ENCODE measurements at places on chromosomes 5 and 9.

- no peak for DNase-seq
Observed at GRCh38 chr9:37611014-37611413, 18.6 kb upstream of the TOMM5 start.

DNA sequence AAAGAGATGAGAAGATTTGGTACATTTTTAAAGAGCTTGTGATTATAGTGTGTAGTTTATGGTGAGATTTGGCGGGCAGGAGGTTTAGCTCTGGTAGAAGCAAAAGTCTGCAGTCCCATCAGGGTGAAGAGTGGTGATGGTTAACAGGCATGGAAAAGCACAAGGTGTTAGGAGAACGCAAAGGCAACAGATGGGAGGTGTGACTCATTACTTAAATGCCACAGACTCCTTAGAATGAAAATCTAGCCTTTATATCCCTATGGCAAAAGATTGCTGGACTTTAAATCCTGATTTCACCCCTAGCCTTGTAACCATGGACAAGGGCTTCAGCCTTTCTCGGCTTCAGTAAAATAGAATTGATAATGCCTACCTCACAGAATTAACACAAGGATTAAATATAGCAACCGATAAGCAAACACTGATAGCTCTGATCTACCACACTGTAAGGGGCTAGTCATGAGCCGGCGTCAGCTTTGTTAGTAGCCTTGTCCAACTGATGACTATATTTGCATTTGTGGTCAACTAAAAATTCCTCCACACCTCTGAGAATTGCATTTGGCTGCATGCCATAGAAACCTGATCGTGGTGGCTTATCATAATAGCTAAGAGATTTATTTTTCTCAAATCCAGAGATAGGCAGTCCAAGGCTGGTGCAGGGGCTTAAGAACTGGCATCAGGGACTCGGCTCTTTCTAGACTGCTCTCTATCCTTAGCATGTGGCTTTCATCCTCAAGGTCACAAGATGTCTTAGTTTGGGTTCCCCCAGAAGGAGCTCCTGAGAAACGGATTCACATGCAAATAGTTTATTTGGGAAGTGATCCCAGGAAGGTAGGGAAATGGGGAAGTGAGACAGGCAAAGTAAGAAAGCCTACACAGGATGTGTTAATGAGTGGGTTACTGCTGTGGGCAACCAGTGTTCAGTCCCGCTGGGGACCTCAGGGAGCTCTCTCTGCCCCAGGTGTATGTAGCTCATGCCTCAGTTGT is 19.6 kb downstream of the MFAP3 start:
- DNase-seq: no peak

DNA sequence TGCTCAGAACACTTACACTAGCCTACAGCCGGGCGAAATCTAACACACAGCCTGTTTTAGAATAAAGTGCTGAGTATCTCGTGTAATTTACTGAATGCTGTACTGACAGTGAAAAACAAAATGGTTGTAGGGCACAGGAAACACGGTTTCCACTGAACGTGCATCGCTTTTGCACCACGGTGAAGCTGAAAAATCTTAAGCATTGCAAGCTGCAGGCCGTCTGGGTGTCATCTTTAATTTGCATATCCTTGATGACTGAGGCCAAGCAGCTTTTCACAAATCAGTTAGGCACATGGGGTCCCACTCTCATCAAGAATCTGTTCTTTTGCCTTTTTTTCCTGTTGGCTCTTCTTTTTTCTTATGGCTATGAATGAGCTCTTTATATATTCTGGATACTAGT is 58.2 kb downstream of the CAMSAP1 start:
- no peak for DNase-seq

DNA sequence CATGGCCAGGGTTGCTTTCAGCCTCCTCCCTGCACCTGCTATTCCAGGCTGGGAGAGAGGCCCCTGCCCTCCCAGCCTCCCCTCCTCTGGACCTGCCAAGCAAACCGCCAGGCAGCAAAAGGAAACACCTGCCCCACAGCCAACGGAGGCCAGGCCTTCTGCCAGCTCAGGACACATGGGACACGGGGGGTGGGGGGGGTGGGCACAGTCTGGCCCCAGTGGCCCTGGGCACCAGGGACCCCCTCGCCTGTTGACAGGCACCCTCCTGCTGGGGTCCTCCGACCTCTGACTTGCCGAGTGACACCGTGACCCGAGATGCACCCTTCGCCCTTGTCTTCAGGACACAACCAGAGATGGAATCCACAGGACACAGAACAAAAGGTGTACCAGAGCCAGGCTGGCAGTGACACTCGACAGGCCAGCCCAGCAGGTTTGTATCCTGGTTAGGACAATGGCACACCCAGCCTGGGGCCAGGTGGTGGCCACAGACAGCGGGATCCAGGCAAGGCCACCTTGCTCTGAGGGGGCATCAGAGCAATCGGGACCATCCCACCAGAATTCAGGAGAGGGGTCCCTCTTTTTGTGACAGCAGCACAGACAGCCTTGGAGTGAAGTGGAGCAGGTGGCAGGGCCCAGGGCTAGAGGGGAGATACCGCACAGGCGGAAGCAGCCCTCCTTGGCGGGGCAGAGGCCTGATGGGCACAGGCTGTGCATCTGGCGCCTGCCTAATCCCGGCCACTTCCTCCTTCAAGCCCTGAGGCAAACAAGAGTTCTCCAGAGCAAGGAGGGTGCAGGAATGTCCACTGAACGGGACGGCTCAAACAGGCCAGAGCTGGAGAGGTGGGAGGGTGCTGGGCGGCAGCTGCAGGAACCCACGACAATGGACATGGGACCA is 1.3 kb upstream of the TMEM210 start:
- DNase-seq: no peak

GRCh38 chr5:107815109-107815508 is 144.4 kb upstream of the EFNA5 start:
- DNase-seq: no peak

GRCh38 chr9:90308691-90309090 is 333.9 kb downstream of the DIRAS2 start:
- DNase-seq: no peak

DNA sequence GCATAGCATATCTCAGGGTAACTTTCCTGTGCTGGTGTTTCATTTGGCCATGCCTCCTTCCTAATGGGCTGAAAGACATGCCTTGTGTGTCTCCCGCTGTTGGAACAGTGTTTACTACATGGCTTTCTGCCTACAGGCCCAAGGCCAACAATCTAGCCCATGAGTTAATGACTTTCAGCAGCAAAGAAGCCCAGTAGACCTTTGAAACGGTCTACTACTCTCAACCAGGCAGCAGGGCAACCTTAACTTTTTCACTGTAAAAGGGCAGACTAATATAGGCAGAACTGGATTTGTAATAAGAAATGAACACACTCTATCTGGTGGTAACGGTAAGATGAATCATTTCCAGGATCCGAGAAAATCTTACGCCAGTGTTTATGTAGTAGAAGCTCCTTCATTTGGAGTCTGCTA is 21.0 kb downstream of the C5orf15 start:
- no peak for DNase-seq

GRCh38 chr9:78707481-78707991 is 410.6 kb downstream of the PSAT1 start:
- DNase-seq: no peak

DNA sequence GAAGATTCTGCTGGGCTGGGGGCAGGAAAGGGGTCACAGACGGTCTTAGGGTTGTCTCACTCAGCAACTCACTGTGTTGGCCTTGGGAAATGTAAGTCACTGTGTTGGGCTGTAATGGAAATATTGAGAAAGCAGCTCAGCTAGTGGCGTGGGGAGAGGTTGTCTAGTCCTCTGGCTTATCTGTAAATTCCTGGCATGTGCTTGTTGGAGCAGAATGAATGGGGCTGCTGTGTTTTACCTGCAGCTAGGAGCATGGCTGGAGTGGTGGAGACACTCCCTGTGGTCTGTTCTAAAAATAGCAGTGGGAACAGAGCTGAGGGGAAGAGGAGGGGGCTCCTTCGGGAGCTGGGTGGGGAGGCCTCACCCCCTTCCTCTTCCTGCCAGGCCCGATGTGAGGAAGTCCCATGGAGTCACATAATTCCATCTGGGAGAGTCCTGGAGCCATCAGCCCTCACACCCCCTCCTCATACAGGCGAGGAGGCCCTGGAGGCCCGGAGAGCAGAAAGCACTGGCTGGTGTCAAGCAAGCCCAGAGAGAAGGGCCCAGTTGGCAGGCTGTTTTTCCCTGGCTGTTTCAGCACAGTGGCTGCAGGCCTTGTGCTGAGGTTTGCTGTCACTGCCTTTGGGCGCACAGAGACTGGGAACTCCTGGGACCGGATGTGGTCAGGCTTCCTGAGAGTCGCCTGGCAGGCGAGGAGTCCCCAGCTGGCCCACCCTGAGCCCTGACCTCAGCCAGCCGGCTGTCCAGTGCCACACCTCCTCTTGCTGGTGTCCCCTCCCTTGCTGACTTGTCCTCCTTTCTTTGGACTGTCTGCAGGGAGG is 84.9 kb downstream of the RGS3 start:
- no peak for DNase-seq

DNA sequence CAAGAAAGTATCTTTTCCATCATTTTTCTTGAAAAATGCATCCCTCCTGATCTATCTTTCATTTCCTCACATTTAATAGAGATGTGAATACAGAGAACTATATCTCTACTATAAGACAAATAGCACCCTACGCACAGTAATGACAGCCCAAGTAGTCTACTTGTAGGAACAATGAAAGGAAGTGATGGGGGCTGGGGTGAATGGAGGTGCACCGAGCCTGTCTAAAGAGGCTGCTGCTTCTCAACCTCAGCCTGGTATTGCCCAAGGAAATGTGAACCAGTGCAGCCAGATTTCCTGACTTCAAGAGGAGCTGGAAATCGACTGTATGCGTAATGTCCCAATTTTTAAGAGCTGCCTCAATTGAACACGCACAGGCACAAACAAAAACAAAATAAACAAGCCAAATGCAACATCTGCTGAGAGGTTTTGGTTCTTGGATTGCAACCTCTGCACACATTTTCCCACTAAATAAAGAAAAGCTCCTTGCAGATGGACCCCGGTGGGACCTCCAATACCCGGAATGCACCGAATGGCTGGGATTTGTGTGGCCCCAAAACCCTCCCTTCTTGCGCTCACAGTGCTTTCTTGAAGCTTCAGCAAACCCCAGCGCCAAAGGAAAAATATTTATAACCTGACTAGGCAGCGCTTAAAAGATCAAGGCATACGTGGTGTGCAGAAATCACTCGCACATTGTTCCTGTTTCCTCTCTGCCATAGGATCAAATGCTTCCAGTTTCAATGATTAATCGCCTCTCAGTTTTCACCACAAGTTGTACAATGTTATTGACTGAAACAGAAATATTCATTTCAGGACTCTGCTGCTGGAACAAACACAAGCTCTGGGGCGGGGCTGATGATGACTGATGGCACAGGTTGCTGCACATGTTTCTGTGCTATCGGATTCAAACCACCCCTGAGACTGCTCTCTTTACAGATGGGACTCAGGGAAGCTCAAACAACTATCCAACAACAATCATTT is 68.3 kb downstream of the KCNIP1 start:
- DNase-seq: no peak

- DNase-seq: no peak
Observed at GRCh38 chr5:31886206-31886605, 247.3 kb downstream of the PDZD2 start.

DNA sequence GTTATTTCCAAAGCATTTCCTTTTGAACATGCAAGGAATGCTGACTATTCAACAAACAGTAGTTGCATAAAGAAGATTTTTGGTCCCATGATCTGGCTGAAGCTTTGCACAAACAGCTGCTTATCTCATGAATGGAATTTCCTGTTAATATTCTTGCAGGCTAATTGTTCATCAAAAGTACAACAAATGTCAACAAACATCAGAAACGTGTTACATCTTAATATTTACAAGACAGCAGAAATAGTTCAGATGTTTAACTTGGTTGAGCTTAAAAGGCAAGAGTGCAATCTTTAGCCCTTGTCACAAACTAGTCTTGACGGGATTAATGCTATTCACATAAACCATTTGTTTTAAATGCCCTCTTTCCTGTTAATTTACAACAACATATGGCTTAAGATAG is 47.9 kb upstream of the BASP1 start:
- no peak for DNase-seq

DNA sequence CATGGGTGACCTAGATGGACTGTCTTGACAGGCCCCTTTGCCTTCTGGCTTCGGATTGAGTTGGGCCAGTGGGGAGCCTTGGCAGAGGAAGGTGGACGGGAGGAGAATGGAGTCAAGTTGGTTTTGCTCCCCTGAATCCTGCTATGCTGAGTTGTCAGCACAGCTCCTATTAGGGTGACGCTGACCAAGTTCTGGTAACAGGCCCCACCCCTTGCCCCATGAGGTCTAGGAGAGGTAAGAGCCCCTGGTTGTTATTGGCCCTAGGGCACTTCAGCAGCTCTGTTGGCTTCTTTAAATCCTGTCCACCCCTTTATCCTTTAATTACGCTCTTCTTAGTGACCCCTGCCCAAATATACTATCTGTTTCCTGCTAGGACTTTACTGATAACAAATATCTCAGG is 39.4 kb upstream of the KIF2A start:
- no peak for DNase-seq

DNA sequence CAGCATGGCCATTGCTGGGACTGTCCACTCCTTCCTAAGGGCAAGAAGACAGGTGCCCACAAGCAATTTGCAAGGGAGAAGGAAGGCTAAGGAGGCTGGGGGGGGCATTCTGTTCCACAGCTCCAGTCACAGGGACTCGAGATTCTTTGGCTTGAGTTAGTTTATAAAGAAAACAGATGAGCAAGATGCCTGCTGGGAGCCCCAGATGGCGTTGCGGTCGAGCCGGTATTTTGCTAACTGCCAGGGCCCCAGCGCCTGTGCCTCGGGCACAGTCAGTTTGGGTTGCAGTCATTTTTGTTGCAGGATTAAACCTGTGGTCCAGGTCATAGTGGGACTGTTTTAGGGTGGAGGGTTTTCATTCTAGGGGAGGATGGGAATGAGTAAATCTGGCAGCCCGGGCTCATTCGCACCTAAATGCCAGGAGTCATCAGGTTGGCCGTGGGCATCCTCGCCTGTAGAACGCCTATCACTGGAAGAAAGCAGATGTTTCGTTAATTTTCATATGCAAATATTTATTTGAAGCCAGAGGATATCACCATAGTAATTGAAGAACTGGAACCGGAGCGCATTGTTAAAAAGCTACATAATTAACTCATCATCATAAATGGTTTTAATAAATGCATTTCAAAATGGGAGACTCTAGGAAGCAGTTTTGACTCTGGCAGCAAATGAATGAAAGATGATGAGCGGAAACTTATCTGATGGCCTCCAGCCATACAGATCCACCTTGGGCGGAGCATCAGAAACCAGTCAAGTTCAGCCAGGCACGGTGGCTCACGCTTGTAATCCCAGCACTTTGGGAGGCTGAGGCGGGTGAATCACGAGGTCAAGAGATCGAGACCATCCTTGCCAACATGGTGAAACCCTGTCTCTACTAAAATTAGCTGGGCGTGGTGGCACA is 87.1 kb upstream of the FCN2 start:
- no peak for DNase-seq

DNA sequence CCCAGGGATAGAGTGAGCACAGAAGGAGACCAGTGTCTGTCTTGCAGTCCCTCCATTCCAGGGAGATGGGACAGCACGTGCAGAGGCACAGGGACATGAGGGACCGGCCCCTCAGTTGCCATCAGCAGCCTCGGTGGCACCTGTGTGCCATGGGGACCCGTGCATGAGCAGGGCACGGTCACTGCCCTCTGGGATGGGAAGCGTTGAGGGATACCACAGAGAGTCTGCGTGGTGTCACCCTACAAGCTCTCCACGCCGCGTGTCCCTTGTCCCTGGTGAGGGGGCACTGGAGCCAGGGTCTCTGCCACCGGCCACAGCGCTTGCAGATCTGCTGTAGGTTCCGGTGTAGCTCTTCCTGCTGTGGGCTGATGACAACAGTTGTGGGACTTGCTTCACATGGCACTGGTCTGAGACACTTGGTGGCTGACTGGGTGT is 108.1 kb downstream of the CACNA1B start:
- no peak for DNase-seq

GRCh38 chr5:33321026-33321425 is 119.7 kb upstream of the TARS1 start:
- DNase-seq: no peak

Data from cortex of kidney (tissue), 1 donor.